ENCODE measurements at places on chromosomes 11 and 22. TPM values are rescaled to one million over a fixed set of nuclear protein-coding genes. Genes with fewer than 3 reads are reported as not detected.

GRCh38 chr11:2991452-2992233, 486 bp downstream of the NAP1L4 start:
- DNase-seq, result no peak

GRCh38 chr11:10005955-10006525, 288.0 kb downstream of the SBF2 start:
- DNase-seq, result no peak

- DNase-seq, result no peak
Observed at GRCh38 chr11:20046416-20046815, 113.9 kb downstream of the DBX1 start.

The OVCH2 gene
- total RNA-seq, result 0.34 TPM

GRCh38 chr22:43289976-43290721, 53.0 kb downstream of the SCUBE1 start:
- DNase-seq, result no peak

The CD82 gene
- total RNA-seq, result 4.3 TPM

DNA sequence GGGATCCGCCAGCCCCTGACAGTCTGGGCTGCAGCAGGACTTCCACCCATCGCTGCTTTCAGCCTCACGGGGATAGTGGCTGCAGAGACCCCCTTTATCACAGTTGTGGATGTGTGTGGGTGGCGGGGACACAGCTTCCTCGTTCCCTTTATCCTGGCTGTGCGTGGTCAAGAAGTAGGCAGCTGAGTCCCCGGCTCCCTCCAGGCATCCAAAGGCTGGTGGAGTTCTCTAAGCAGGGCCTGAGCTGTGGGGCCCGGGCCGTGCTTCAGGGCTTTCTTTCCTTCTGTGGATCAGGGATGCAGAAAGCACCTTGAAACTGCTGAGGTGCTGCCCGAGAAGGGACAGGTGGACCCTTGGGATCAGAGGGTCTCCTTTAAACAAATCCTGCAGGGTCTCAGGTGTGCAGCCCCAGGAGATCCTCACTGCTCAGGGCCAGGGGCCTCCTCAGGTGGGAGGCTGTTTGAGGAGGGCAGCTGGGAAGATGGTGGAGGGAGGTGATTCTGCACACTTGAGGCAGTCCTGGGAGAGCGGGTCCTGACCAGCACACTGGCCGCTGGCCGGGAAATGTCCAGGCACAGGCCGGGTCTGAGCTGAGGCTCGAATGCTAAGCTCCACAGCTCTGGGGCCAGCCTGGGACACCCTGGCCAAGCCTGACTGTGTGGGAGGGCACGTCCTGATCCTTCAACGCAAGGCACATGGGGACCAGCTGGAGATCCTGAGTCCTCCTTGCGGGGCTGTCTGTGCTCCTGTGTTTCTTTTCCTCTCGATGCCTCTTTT, 1024.3 kb downstream of the BRD1 start:
- DNase-seq, result no peak

The APBB1 gene
- total RNA-seq, result 39.0 TPM

- no peak for DNase-seq
Observed at GRCh38 chr22:49147171-49147570, 680.5 kb downstream of the BRD1 start.

The DMC1 gene
- total RNA-seq, result 1.1 TPM

DNA sequence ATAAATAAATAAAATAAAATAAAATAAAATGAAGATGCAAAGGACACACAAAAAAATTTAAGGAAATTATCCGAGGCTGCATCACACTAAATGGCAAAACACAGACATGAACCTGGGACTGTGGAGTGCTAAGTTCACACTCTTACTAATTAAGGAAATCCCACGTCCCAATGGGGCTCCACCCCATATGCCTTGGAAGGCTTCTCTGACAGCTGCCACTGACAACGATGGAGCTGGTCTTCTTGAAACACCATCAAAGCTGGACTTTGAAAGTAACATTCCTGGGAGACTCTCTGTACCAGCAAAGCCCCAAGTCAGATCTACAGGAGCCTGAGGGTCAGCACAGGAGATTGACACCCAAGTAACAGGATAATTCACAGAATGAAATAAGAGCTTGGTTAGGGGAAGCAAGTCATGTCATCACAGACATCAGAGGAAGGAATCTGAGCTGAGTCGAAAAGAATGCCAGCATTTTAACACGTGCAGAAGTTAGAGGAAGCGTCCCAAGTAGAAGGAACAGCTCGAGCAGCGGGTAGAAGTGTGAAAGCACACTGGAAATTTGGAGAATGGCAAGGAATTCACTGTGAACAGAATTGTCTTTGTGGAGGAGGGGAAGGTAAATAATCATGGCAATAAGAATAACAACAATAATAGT, 13.8 kb downstream of the TPST2 start:
- DNase-seq, result no peak

- DNase-seq, result no peak
Observed at GRCh38 chr11:124753624-124754023, 1.6 kb upstream of the VSIG2 start.

Measured in Caco-2 (cell line).